ENCODE measurements at places on chromosomes 1 and 21. TPM values are rescaled to one million over a fixed set of nuclear protein-coding genes. Genes with fewer than 3 reads are reported as not detected.

DNA sequence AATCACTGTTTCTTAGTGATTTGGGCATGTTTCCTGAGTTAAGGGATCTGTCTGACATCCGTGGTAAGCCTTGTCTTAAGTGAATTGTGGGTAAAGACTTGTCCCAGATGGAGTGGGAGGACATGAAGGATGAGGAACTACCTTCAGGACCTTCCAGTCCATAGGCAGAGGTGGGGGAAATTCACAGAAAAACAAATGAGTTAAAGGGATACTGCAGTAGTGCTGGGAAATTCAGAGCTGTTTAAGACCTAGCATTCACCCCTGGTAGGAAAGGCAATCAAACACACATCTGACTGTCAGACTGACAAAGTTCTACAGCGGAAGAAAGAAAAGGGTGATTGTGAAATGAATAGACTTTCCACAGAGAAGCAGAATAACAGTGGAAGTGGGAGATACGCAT lies 3.0 kb downstream of the GNAT2 start:
- DNase-seq, result no peak

The SLC35F3 gene
- 3.5 TPM for total RNA-seq

The PPP2R5A gene
- total RNA-seq, result 35.2 TPM

The PRCC gene
- total RNA-seq, result 69.8 TPM

DNA sequence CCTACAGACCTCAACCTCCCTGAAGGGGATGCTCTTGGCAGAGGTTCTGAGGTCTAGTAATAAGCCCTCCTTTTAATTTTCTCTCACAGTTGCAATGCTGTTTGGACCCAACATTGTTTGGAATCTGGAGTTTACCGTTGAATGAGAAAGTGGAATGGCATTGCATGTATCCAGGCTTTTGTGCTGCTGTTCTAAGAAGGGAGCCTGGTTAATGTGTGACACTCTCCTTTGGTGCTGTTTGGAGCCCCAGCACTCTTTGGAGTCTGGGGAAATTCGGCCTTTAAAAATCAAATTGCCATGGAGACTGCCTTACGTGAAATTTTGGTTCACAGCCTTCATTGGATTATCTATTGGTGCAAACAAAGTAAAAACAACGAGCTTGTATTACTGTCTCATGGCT lies 23.7 kb upstream of the TMEM61 start:
- DNase-seq, result no peak

The LEFTY2 gene
- total RNA-seq, result not detected

The CXADR gene
- 0.20 TPM for total RNA-seq

GRCh38 chr1:61426254-61426653 lies 298.7 kb downstream of the TM2D1 start:
- no peak for DNase-seq

The ELAVL4 gene
- total RNA-seq, result not detected

The H6PD gene
- total RNA-seq, result 7.5 TPM

GRCh38 chr1:170356585-170356984 lies 175.4 kb upstream of the GORAB start:
- DNase-seq, result no peak

The OR2AK2 gene
- not detected for total RNA-seq

The MXRA8 gene
- total RNA-seq, result 0.92 TPM

The USH2A gene
- not detected for total RNA-seq

DNA sequence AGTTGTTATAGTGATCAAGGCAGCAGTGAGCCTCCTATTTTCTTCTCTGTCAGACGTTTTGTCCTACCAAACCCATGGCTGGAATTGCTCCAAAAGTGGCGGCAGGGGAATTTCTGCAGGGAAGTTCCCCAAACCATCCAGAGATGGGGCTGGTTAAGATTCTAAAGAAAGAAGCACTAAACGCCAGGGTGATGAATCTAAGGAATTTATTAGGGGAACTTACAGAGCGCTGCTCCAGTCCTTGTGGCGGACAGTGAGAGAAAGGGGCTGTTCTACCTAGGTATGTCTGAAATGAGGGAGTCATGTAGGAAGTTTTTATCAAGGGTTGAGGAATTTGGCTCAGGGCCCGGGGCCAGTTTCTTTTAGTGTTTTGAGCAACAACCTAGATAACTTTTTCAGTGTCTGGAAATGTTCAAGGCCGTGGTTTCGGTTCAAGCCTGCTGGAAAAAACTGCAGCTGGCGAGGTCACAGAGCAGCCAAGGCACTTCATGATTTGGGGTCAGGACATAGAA lies 222.4 kb upstream of the B3GALT2 start:
- DNase-seq, result no peak

DNA sequence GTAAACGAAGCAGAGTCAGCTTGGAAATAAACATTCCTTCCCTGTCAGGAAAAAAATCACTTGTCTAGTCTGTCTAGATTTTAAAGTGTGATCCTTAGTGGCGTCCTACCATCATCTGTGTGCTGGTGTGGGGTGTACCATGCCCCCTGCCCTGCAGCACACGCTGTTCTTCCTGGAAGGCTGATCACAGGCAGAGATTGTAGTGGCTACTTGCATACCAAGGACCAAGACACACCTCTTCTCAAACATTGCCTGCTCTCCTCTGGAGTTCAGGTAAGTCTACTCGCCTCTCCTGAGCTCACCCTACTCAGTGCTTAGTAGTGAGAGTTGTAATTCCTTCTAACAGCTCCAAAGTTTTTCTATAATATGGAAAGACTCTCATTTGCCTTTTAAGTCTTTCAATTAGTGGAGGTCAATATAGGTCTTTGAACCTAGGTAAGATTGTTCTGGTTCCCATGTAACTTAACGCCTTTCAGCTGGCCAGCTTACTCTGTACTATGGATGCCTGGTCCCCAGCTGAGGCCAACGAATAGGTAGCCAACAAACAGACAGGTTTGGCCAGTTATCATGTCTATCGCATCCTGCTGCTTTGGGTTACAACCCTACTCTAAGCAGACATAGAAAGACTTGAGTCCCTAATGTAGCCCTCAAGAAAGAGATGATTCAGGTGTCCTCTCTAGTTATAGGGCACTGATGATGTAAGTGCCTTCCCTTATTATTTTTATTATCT lies 55.4 kb downstream of the XCL1 start:
- DNase-seq, result no peak

DNA sequence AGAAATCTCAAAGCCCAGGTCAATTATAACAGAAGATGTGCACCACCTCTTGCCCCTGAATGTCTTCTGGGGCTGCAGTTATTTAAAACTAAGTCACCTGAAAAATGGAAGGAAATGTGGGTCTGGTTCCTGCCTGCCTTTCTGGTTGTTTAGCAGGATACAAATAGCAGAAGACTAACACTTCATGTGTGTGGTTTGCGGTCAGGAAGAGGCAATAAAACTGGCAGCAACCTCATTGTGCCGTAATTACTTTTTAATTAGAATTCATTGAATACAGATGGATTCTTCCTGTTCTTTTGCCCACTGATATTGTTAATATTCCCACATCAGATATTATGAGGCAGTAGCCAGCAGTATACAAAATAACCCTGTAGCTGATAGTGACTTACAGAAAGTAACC lies 345.7 kb downstream of the ZNF326 start:
- DNase-seq, result peak; percentile 3

The DNAH14 gene
- total RNA-seq, result 2.3 TPM
